Vagina (tissue), 2 donors: ENCODE measurements at places on chromosomes 5 and 9. TPM values are rescaled to one million over a fixed set of nuclear protein-coding genes. Genes with fewer than 3 reads are reported as not detected.

GRCh38 chr5:134084022-134084565, 30.4 kb upstream of the TCF7 start:
- no peak for DNase-seq

DNA sequence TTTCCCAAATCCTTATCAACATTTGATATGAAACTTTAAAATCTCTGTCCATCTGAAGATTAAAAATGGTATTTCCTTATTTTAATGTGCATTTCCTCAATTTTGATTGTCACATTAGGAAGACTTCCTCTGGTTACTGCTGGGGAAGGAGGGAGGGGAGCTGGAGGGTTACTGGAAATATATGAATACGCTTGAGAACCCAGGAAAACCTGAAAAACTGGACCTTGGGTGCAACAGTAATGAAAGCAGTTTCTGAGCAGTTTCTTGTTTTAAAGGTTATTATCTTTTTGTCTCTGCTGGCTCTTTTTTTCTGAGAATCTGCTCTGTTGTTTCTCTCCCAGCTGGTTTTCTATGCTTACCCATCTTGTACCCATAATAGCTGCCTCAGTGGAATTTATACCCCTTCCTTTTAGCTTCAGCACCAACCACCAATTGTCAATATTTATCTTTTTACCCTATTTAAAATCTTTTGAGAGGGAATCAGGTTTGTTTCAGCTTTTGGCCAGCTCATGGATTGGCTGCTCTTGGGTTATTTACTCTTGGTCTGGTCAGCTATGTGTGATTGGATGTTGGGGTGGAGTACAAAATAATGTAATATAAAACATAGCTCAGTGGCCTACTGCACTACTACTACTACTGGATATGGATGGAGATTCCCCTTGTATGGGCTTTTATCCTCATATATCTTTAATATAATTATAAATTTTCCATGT, 67.4 kb downstream of the UNC13B start:
- DNase-seq = no peak

Gene SOHLH1
- not detected for total RNA-seq

DNA sequence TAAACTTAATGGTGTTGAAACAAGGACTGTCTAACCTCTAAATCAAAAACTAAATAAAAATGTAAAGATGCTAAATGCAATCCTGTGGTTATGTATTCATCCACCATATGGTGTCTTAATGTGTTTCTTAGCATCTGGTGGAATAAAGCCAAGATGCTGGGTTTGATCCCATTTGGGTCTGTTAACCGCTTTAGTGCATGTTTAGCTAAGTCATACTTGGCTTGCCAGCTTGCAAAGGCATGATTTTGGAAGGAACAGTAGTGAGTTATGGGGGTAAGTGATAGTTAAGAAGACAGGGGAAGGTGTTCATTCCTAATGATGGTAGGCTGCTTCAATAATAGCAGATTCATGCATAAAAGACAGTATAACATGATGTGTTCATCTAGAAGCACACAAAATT, 139.0 kb upstream of the SLC27A6 start:
- no peak for DNase-seq

Gene INSL6
- not detected for total RNA-seq

Gene NPDC1
- 67.5 TPM for total RNA-seq

- DNase-seq = no peak
These were observed 410.3 kb upstream of the PRR16 start for GRCh38 chr5:120053841-120054240.

DNA sequence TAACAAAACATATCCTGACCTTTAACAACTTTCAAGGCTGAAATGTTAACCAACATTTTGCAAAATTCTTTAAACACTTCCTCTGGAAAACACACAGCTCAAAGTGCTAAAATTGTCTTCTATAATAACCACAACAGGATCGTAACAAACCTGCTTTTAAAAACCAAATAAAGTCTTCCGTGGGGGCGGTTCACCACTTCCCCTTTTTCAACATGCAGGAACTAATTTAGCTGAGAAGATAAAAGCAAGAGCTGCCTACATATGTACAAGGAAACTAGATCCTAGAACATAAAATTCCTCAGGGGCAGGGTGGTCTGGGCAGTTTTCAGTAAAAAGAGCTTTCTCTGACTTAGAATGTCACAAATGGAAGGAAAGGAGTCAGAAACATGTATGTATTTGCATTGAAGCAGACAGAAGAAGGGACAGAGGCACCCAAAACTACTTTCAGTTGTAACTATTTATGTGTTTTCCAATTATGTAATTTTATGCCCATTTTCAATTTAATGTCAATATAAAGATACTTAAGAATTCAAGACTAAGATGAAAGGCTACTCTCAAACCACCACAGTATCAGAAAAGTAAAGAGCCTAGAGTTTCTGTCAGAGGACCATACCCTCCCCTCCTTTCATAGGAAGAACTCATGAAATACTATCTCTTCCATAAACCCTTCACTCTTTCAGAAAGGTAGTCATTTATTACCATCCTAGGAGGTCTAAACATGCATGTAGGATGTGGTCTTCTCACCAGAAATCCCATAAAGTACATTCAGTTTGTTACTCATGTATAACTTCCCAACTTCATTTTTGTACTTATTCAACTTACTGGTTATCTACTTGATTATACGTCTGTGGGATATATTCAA, 185.9 kb upstream of the RASA1 start:
- no peak for DNase-seq

GRCh38 chr9:94490465-94490864, 64.4 kb upstream of the PCAT7 start:
- no peak for DNase-seq

- DNase-seq = no peak
These were observed 14.4 kb downstream of the RALGDS start for GRCh38 chr9:133106511-133107244.

Gene ANKRD34B
- total RNA-seq = not detected

GRCh38 chr9:88807426-88807825, 183.8 kb upstream of the S1PR3 start:
- peak; percentile 75 for DNase-seq

DNA sequence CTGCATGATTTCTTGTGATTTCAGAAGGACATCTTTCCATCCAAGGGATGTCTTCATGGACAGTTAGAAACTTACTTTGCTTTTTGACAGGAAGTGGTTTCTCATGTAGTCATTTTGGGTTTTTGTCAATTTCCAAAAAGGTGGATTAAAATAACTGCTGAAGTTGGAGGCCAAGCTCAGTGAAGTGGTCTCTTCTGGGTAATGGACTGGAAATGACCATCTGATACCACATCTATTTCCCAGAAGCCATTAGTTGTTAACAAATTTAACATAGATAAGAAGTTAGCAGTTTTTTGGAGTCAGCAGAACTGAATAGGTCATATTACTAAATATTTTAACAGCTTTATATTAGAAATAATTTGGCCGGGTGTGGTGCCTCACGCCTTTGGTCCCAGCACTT, 86.2 kb upstream of the MYO10 start:
- DNase-seq = no peak

DNA sequence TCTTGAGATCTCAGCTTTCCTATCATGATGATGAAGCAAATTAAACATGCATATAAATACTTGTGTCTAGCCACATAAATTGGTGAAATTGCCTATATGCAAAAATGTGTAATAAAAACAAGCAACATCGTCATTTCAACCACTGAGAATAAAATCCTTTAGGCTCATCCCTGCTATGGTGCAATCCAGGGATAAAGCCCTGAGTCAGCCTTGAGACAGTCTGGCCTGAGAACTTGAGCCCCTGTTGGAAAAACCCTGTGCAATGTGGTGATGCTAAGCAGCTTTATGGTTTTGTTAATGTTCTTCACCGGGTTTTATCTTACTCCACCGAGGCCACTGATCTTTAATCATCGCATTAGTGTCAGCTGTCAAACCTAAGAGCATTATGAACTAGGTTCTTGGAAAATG, 170.5 kb downstream of the DCP2 start:
- DNase-seq = no peak

GRCh38 chr9:32455738-32456137, 70.3 kb downstream of the RIGI start:
- DNase-seq = no peak

DNA sequence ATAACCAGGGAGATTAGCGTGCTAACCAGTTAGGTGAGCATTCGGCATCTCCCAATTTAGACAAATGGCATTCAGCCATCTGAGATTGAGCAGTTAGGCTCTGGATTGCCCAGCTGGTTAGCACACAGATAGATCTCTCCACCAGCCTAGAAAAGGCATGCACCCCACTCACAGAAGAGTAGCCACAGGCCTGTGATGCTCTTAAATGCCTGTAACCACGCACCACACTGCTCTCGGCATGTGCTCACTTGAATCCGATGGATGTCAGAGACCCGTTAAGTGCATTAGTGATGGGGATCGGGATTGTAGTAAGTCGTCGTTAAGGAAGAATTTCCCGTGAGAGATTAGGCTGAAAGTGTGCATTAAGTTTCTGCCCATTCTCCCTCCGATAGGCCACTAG, 23.0 kb downstream of the MARCHF6 start:
- DNase-seq = no peak

GRCh38 chr9:113895526-113895925, 19.4 kb downstream of the ZNF618 start:
- DNase-seq = no peak

GRCh38 chr5:174724484-174725260, at the start of gene MSX2:
MSX2 (plus strand) TSS chr5:174724582; CDS start chr5:174724660, 78 bp downstream.
- DNase-seq = no peak

DNA sequence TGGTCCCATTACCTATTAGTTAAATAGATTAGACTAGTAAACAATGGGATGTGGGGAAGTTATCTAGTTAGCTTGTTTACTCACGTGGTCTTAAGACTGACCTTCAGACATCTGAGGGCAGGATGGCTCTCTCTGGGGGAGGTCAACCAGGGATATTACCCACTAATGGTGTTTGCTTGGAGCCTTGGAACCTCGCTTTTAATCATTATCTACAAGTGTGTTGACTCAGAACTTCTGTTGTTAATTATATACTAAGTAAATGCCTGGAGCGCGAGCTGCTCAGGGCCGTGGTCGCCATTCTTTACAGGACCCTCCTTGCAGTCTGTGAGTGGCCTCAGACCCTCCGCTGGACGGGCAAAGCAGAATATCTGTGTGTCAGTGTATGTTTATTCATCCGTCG, 48.5 kb upstream of the ZNF354A start:
- no peak for DNase-seq

- no peak for DNase-seq
These were observed 35.0 kb downstream of the AOPEP start for GRCh38 chr9:94761481-94761880.

DNA sequence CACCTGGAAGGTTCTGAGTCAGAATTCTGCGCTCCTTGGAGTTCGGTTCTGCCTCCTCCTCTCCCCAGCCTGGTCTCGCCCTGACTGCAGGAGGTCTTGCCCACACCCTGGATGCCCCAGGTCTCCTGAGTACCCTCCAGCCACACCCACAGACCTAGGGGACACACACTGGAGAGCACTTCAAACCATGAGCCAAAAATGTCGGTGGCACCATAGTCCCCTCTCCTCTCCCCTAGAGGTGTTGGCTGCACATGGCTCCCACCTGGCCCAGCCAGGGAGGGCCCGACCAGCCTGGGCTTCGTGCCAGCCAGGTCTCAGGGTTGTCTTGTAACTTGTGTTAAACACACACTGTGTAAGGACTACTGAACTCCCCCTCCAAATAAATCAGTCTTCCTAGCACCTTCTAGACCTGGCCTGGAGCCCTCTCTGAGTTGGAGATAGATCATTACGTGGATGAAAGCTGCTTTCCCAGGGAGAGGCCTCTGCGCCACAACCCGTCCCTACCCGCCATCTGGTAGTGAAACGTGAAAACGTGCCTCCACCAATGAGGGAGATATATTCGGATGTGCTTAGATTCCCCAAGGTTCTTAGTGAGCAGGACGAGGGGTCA, 49.9 kb upstream of the CTSL start:
- DNase-seq = no peak

DNA sequence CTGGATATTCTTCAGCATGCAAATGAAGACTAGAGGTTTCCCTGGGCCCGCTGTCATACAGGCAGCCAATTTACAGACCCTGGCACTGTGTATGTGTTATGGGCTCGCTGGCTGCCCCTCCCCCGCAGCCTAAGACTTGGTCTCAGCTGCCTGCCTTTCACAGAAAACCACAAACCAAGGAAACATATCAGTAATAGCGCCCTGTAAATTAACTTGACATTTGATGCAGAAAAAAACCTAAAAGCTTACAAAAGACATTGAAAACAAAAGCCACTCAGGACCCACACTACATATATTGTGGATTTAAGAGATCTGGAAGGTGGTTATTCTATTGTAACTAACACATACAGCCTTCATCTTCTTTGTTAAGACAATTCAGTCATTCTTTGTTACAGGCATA, 287.0 kb upstream of the TMEM161B start:
- no peak for DNase-seq

Gene PAEP
- not detected for total RNA-seq

GRCh38 chr5:1889321-1890065, 6.8 kb upstream of the IRX4 start:
- DNase-seq = no peak

Gene PCDHAC2
- 3.9 TPM for total RNA-seq

GRCh38 chr9:91378695-91379127, 17.0 kb upstream of the AUH start:
- no peak for DNase-seq

DNA sequence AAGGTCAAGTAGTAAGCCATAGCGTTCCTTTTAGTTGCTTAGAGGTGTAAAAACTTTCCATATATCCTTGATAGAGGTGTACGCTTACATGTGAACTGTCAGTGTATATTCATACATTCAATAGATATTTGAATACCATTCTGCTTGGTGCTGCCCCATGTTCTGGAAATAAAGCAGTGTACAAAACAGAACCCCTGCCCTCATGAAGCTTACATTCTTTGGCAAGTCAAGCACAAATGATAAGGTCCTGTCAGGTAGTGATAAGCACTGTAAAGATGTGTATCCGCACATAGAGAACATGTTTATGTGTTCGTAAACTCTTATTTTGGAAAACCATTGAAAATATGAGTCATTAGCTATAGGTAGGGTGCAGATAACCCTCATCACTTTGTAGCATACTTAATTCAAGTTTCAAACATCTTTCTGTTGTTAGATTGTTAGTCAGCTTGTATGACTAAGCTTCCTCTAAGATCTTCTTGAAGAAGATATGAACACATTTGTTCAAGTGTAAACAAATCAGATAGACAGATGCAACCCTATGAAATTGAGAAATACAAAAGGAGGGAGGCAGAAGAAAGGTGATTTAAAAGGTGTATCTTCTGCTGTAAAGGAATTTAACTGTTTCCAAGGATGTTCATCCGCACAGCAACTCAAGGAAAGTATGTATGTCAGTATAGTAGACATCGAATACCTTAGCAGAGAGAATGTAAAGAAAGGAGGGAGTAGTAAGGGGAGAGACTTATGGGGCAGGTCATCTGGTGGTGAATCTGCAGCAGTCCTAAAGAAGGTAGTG, 1.6 kb downstream of the GTF3C4 start:
- no peak for DNase-seq

- no peak for DNase-seq
These were observed 1.7 kb downstream of the TESK1 start for GRCh38 chr9:35606726-35607125.
